T-helper 2 cell treated with Interferon-gamma antibody and Interleukin-4, amounts not matched to agents 5 μg/mL and 100 μg/mL, for 36 hours (primary cell): ENCODE measurements at places on chromosomes 1 and 21.
A peak's percentile ranks its signal among the peaks of the same experiment; 100 is the strongest.

DNA sequence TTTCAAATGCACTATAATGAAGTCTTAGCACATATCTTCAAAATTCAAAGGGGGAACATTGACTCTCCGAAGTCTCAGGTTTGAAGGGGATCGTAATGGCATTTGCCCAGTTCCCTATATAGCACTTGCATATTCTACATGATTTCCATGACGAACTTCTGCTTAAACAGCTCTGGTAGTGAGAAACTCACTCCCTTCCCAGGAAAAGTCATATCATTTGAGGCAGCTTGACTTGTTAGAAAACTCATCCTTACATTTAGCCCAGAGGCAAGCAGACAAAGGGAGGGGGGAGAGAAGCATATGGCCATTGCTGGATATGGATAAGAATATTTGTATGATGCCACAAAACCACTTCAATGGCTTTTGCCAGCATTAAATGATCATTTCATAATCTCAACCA, 27.0 kb upstream of the TTLL7 start:
- DNase-seq, result no peak

GRCh38 chr1:22207511-22208267, 64.8 kb upstream of the WNT4 start:
- DNase-seq, result no peak

DNA sequence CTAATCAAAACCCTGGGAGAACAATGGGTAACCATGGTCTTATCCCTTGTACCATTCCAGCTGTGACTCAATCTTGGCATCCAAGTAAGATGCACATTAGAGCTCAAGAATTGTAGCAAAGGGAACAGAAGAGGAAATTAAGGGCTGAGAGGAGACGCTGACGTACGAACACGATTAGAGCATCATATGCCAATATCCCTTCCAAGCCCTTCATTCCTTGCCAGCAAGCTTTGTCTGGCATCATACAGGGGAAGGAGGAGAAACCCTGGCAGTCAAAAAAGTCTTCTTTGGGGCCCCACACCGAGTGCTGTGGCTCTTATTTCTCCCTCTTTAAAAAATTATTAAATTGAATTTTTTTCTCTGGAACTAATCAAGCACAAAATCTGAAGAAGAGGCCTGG, 120.9 kb downstream of the ASTN1 start:
- no peak for DNase-seq

DNA sequence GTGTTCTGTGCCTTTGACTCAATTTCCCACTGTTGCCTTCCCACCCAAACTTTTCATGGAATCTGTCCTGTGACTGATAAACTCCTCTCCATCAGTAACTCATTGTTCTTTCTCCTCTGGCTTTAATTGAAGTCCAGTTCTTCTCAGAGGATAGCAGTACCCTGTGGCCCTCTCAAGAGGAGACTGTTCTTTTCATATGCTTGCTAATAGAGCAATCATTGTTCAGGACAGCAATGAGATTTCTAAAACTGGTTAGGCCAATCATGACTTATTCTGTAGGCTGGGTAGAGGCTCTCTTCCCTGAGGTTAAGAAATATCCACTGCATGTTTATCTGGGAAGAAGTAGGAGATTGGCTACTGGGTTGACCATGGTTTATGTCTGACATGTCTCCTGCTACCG, 98.8 kb downstream of the CHD1L start:
- DNase-seq, result no peak

DNA sequence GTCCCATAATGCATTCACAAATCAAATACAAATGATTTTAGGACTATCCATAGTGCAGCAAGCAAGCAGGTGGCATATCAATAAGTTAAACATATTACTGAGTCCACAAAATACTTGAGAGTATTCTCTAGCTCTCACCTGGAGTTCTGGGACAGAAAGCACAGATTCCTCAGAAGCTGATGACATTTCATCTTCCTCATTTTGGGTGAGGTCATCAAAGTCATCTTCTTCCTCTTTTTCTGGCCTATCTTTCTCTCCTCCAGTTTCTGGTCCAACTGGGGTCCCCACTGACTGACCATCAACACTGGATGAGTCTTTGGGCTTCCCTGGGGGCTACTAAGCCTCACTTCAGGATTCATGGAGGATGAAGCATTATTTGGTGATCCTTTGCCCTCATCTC, 38.9 kb downstream of the YY1AP1 start:
- no peak for DNase-seq

- DNase-seq, result peak; percentile 16
These were observed 38.6 kb upstream of the COX20 start for GRCh38 chr1:244796719-244797406.

DNA sequence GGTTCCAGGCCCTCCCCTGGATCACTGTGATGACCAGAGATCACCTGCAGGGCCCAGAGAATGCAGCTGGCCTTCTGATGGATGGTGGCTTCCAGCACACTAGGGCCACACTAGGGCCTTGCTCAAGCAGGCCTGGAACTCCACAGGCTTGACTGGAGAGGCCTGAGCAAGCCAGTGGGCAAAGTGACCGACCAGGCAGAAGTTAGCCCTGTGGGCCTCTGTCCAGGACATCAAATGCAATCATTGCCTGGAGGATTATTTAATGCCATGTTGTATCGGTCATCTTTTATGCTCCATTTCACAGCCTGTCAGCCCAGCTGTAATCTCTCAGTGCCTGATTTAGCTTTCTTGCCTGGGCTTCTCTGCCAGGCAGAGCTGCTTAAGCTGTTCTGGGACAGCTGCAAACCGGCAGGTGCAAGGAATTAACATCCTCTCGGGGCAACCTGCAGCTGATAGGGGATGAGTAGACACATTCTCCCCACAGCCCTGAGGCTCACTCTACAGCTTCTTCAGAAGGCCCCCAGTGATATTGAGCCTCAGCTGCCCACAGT, 17.7 kb downstream of the NENF start:
- DNase-seq, result no peak

GRCh38 chr1:110914676-110915075, 41.7 kb downstream of the CD53 start:
- DNase-seq, result no peak

GRCh38 chr1:235763962-235764361, 102.7 kb downstream of the LYST start:
- peak; percentile 50 for DNase-seq

GRCh38 chr1:234726359-234726943, 116.5 kb upstream of the IRF2BP2 start:
- DNase-seq, result no peak

- DNase-seq, result no peak
These were observed 155.8 kb upstream of the BRINP3 start for GRCh38 chr1:190633488-190633887.

DNA sequence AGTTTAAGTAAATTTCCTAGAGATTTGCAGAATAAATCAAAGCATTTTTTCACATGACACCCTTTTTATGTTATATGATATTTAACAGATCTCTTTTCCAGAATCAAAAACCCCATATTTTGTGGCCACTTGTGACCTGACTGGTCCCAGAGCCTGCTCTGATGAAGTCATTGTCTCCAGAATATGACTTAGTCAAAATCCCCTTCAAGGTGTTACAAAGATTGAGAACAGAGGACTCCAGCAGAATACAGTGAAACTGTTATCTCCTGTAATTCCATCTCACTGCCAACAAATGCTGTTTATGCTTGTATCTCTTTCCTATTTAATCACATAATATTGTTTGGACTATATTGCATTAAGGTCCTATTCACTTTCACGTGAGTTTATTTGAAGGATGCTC, 25.6 kb downstream of the RGS1 start:
- DNase-seq, result no peak

DNA sequence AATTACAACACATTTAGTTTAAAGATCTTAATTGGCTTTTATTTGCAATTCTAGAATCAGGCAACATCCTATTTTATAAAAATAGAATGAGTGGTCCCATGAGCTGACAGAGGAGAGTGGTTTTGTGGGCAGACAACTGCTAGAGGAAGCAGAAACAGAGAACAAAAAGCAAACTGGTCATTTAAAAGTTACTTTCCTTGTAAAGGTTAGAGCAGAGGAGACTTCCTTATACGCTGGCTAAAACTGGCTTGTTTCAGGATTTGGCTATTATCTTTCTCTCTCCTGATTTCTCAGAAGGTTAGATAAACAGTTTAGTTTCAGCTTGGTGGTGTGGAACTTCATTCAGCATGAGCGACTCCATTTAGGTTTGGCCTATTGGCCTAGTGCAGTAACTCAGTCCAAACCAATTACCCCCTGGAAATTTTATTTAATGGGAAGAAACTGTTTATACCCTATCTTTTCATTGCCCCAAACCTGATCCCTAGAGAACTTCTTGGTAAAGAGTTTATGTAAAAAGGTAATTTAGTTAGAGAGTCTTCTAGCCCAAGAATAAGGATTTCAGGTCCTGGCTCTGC, 32.2 kb upstream of the IL20 start:
- no peak for DNase-seq

DNA sequence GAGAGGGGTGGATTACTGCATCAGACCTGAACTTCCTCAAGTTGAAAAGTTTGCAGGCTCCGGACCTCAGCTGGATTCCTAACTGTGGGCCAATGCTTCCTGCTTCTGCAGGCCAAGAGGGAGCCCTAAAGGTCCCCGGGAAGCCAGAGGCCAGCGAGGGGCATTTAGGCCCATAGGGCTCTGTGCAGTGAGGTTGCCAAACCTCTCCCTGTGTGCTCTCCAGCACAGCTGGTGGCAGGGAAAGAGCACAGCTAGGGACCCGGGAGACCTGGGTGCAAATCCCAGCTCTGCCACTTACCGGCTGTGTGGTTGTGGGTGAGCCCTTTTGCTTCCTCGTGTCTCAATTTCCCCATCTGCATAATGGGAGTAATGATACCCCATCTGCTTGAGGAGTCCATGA, 100.5 kb downstream of the PAX7 start:
- no peak for DNase-seq

DNA sequence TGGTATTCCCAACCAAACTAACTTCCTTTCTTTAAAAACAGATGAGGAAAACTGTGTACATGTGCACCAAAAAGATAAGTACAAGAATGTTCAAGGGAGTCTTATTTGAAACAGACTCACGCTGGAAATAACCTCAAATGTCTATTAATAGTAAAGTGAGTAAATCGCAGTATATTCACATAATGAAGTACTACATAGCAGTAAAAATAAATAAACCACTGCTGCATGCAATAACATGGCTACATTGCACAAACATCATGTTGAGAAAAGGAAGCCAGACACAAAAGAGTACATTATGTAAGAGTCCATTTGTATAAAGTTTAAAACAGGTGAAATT, 5.2 kb upstream of the DENND2D start:
- no peak for DNase-seq

GRCh38 chr21:46128106-46128932, 27.1 kb downstream of the FTCD start:
- no peak for DNase-seq

DNA sequence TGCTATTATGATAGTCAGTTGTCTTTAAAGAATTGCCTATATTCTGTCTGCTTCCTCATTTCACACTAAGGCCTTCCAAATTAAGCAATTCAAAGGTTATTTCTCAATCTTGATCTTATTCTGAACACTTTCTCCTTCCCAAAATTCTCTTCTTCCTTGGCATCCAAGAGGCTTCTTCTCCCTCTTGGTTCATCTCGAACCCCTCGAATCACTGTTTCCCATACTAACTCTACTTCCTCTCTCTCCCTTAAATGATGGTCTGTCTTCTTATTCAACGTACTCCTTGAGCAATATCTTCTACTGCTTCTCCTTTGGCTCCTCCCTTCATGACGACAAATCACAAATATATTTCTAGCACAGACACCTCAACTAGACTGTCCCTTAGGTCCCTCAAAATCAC, 4.5 kb downstream of the COPA start:
- no peak for DNase-seq

DNA sequence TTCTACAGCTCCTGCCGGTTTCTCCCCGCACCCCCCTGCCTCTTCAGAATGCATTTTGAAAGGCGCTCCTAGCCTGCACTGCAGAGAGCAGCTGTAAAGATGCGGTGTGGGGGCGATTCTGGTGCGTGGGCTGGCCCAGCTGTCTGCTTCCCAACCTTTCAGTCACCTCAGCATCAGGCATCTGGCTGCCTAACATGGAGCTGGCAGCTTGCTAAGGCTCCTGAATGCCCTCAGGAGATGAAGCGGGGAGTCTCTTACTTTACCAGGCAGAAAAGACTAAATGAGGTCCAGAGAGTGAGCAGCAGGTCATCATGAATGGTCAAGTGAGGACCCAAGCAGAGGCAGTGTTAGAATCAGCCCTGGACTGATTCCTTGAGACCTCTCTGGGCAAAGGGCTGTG, 8.7 kb downstream of the IER5 start:
- no peak for DNase-seq

GRCh38 chr1:210582205-210582970, 253.7 kb downstream of the HHAT start:
- DNase-seq, result no peak

DNA sequence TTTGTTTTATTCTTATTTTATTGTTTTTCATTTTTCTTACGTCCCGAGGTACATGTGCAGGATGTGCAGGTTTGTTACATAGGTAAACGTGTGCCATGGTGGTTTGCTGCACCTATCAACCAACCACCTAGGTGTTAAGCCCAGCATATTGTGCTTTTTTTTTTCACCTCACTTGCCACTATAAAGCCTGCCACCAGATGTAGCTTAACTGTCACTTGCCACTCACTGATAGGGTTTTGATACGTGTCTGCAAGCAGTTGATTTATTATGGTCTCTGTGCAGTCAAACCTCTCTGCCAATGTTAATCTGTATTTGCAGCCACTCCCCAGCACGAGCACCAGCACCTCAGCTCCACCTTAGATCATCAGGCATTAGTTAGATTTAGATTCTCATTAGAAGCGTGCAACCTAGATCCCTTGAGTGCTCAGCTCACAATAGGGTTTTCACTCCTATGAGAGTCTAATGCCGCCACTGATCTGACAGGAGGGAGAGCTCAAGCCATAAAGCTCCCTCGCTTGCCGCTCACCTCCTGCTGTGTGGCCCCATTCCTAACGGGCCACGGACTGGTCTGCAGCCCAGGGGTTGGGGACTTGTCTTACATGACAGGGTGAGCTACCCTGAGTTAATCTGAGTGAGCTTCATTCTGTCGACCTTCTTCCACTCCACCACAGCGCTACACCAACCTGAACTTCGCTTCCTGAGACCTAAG, 17.9 kb upstream of the ABCG1 start:
- DNase-seq, result no peak

DNA sequence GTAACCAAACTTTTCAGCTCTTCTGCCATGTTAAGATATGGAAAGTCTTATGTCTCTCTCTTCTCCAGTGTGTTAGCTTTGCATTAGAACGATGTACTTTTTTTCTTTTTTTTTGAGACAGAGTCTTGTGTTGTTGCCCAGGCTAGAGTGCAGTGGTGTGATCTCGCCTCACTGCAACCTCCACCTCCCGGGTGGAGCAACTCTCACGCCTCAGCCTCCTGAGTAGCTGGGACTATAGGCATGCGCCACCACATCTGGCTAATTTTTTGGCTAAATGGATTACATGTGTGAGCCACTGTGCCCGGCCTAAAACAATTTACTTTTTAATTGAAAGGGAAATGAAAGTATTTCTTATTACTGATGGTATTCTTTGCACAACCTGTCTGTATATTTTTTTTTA, 35.8 kb downstream of the SPEN start:
- no peak for DNase-seq
